Astrocyte (in vitro differentiated cells and primary cell): ENCODE measurements at places on chromosomes 2 and 18.

GRCh38 chr18:77103187-77103850, 29.3 kb downstream of the MBP start:
- peak; percentile 52 for DNase-seq

DNA sequence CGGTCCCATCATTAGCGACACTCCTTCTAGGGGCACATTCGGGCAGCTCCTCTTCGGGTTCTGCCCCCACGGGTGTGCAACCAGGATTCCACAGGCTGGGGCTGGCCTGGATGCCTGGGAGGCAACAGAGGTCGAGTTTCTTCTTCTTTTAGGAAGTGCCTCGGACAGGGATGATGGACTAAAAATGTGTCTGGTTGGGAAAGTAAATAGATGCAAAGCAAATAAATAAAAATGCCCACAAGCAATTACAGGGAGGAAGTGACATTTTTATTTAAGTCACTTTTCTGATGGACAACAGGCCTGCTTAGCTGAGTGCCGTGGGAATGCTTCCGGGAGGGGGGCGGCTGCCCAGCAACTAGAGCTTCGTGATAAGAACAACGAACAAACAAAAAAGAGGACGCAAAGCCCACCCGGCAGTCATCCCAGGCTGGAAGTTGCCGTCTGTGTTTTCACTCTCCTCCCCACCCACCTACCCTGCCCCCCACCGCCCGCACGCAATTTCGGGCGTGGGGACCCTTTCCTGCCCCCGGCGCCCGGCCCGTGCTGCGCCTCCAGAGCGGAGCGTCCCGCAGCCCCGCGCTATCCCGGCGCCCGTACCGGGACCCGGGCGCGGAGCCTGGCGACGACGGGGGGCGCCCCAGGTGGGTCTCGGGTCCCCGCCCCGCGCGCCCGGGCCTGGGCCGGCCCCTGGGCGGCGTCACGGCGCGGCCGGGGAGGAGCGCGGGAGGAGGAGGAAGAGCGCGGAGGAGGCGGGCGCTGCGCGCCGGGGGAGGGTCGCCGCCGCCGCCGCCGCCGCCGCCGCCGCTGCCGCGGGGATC, 412 bp upstream of the NCK2 start:
- DNase-seq: no peak

DNA sequence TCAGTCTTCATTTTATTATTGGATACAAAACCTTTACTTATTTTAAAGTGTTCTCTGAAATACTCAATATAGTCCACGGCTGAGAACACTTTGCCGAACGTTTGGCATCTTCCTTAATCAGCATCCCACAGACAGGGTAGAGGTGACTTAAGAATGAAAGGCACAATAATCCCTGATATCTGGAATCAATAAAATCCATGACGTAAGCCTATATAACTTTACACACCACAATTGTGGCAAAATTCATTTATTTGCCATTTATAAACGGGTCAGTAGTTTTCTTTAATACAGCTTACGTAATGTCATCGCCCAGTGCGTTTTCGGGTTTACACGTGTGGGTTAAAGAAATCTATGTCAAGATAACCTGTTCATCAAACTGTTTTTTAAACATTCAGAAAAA, 1.3 kb downstream of the MGAT4A start:
- DNase-seq: no peak

DNA sequence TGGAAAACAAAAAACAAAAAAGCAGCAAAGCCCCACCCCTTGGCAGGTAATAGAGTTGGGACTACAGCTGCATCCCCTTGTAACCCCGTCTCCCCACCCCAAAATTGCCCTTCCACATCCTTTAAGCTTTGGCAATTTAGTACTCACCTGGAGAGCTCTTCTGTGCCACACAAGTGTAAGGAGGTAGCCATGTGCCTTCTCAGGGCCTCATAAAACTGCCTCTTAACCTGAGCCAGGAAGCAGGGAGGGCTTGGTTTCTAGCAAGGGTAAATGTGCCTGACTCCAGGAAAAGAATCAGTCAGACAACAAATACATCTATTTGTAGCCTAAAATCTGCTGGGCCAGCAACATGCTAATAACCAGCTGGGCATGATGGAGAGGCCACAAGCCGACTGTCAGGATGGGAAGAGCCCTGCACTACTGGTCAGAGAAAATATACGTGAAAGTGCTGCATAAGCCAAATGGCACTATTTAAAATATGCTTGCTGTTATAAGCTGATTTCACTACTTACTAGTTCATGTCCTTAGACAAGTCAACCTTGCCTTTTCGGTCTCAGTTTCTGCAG, 46.3 kb downstream of the NOP58 start:
- no peak for DNase-seq

- no peak for DNase-seq
These were observed 25.8 kb downstream of the CAPN13 start for GRCh38 chr2:30781451-30781850.

GRCh38 chr2:18169121-18169892, 290.8 kb downstream of the KCNS3 start:
- DNase-seq: no peak

DNA sequence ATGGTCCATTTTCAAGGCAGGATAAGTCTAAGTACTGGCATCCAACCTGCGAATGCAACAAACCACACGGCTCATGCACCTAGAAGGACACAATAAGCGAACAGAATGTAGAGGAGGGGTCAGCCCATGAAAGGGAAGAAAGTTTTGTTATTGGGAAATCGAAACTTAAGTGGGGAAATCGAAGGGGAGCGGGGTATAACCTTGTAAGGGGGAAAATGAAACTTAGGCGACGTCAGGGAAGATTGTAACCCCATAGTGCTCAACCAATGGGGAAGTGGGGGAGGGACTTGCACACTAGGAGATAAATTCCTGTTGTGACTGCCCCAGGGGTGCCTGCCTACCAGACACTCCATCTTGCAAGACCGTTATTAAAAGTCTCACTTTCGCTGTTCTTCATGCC, 15.6 kb upstream of the OTOF start:
- DNase-seq: no peak

GRCh38 chr2:74884866-74885265, 50.9 kb downstream of the HK2 start:
- no peak for DNase-seq
